Right ventricle myocardium inferior (tissue), 1 donor: ENCODE measurements at places on chromosomes 3 and 15. TPM values are rescaled to one million over a fixed set of nuclear protein-coding genes. Genes with fewer than 3 reads are reported as not detected.
A peak's percentile ranks its signal among the peaks of the same experiment; 100 is the strongest.

GRCh38 chr3:108283006-108283405 is 13.3 kb upstream of the HHLA2 start:
- DNase-seq, result no peak

DNA sequence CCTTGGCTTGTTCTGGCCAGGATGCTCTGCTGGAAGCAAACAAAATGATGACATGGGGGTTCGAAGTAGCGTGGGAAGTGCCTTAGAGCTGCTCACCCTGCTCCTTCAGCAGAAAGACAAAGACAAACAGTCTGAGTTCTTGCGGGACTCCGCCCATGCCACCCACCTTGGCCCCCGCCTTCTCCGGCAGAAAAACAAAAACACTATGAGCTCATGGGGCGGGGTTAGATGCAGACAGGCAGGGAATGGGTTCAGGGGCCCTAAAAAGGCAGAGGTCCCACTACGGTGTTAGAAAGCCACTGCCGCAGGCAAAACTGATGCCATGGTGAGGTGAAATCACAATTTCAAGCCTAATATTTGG is 9.7 kb upstream of the NCKIPSD start:
- DNase-seq, result no peak

RCN2 gene
- 22.2 TPM for total RNA-seq

TMCO5A gene
- total RNA-seq, result not detected

DNA sequence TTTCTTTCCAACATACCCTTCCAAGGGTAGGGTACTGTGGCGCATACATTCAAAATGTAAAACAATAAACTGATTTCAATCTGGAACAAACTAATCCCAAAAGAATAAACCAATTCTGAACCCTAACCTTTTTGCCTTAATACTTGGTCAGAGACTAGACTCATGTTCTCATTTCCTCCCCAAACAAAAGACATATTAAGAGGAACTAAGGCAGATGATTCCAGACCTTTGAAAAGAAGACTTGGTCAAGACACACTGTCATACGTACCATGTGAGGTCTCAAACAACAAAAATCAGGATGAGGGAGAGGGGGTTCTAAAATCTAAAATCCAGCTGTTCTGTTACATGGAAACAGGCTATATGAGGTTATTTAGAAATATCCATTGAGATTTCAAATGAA is 102.1 kb downstream of the RFTN1 start:
- DNase-seq, result no peak

GRCh38 chr15:66774001-66774814 is 72.2 kb downstream of the SMAD6 start:
- DNase-seq, result peak; percentile 89

DNA sequence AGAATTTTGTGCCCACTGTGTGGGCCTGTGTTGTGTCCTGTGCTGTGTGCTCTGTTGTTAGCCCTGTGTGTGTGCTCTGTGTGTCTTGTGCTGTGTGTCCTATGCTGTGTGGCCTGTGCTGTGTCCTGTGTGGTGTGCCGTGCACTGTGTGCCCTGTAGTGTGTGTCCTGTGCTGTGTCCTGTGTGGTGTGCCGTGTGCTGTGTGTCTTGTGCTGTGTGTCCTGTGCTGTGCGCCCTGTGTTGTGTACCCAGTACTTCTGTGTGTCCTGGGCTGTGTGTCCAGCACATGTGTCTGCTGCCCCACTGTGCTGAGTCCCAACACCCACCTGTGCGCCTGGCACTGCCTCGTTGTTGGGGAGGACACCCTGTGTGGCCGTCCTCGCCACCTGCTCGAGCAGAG is 53.2 kb upstream of the CHRNA7 start:
- DNase-seq, result no peak

DNA sequence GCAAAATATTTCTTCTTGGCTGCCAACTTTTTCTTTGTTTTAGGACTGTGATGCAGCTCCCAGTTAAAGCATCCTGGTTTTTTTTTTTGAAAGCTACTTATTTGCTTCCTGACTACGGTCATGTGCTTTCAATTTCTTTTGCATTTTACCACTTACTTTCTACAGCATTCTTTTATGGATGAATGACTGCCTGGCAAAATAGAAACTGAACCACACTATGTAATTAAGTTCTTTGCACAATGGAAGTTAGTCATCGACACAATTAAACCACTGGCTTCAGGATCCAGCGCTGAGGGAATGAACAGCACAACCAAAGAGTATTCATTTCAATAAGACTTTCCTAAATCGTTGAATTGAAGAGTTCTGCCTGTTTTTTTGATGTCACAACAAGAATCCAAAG is 82.2 kb upstream of the EPHA3 start:
- no peak for DNase-seq

- no peak for DNase-seq
These were observed 29.7 kb downstream of the BUB1B start for GRCh38 chr15:40190591-40190990.

GRCh38 chr15:67023517-67024313 is 41.7 kb upstream of the SMAD3 start:
- no peak for DNase-seq

KBTBD13 gene
- 8.4 TPM for total RNA-seq
